ENCODE measurements at places on chromosomes 11 and 22.

DNA sequence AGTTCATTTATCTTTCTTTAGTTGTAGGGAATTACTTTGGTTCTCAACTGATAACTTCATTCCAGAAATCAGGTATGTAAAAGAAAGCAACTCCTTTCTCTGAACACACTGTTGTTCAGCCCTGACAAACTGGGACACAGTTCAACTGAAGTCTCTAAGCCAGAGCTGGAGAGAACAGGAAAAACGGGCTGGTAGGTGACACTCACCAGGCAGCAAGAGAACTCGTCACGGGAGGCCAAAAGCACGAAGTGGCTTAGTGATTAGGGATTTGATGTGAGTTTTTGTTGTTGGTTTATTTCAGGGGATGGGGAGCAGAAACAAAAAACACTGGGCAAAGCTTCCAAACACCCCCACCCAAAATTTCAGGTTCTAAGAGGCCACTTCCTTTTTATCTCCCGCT, 54.1 kb downstream of the MYH9 start:
- DNase-seq, result no peak

GRCh38 chr22:43298062-43298801, 44.9 kb downstream of the SCUBE1 start:
- no peak for DNase-seq

DNA sequence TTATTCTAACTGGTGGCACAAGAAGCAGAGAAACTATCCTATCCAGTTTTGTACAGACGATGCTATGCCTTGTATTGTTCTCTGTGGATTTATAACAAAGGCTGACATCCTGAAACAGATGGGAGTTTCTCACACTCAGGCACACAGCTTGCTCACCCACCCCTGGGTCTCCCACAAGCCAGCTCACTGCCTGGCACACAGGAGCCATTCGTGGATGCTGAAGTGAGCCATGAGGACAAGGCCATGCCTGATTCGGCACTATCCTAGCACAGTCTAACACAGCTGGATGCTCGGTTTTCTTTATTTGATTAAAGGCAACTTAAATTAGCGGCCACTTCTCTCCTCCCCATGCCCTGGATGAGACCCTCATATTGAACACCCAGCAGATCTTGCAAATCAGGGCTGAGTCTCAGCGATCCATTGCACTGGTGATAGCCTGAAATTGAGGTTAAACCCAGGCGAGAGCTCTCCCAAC, 25.7 kb upstream of the TMPRSS4 start:
- no peak for DNase-seq

- DNase-seq, result no peak
These were observed 127.9 kb upstream of the CSNK2A3 start for GRCh38 chr11:11480971-11481370.

DNA sequence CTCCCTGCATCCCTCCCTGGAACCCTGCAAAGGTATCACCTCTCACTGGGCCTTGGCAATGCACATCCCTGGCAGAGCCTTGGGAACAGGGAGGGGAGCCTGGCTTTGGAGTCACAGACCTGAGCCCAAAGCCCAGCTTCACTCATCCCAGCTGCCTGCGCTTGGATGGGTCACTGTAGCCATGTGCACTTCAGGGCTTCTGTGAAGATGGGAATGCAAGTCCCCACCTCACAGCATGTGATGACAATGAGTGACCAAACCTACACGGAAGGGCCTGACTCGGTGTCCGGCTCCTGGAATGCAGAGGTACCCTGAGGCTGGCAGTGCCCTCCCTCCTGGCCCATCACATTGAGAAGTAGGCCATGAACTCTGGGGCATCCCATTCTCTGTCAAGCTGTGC, 22.8 kb upstream of the BAIAP2L2 start:
- no peak for DNase-seq

GRCh38 chr22:17874231-17874905, 100.1 kb upstream of the BID start:
- DNase-seq, result no peak

DNA sequence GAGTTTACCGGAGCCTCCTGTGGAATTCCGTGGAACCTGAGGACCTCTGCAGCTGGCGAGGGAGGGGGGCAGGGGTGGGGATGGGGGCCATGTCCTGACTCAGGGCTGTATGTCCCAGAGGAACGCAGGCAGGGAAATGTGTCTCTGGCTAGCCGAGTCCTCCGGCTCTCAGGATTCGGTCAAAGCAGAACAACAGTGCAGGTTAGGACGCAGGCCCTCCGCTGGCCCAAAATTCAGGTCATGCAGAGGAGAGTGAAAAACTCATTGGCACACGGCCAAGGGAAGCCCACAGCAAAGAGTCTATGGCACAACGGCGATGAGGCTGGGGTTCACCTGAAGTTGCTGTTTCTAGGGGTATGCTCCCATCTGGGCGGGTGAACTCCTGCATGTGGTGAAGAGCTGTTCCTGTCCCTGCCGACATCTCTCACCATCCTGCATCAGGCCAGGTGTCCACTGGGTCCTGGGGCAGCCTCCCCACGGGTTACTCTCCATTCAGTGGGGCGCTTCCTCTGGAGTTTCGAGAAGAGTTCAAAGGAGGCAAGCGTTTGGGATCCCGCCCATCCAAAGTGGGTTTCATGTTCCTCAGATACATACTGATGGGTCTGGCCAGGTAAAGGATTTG, 1055.3 kb downstream of the BRD1 start:
- DNase-seq, result no peak

- no peak for DNase-seq
These were observed 204.4 kb downstream of the ADAMTS15 start for GRCh38 chr11:130652671-130653335.

GRCh38 chr11:50075856-50076255, 43.2 kb downstream of the OR4C45 start:
- no peak for DNase-seq

DNA sequence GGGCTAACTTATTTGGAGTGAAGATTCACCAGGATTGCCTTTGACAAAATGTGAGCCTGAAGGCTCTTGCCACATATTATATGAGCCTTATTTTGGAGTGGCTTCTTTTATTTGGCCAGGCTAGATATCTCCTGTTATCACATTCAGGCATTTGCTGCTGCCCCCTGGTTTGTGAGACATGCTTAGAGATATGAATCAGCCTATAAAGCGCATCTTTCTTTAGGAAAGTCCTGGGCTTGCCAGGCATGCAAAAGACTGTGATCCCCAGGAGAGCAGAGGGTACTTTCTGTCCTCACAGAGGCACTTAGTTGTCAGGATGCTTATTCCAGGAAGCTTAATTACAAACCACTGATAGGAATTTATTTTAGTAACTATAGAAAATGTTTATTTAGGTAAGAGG, 333.3 kb downstream of the FAT3 start:
- no peak for DNase-seq

- DNase-seq, result no peak
These were observed 59.7 kb downstream of the NARS2 start for GRCh38 chr11:78514922-78515502.

GRCh38 chr22:16987822-16988221, 20.2 kb downstream of the GAB4 start:
- no peak for DNase-seq

DNA sequence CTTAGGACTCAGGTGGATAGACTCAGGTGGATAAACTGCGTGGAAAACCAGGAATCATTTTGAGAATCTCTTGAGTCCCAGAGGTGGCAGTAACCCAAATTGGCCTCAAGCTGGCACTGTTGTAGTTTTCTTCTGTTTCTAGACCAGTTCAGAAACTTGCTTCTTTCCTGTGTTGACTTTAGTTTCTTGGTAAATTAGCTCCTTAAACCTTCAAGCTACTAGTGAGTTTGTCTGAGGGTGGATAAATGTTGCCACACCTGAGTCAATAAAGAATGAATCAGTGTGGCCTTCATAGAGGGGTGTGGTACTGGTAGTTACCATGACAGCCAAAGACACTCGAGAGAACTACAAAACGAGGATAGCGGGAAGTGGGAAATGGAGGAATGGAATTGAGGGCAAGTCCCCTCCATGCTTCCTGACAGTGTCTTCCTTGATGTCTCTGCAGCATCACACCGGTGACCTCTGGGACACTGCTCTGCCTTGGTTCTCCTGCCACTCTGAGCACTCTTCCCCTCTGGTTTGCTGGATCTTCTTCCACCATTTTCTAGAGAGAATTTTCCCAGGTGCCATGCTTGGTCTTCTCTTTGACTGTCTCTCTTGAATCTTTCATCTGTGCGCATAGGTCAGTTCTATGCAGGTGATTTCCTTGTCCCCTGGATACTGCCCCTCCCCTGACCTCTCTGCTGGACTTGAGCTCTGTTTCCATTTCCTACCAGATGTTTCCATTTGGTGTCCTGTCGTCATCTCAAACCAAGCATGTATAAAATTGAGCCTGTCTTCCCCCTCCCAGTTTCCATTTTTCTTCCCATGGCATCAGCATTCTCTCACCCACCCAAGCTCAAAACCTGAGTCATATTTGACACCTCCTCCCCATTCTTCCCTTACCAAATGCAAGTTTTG, 7.2 kb downstream of the POLD4 start:
- DNase-seq, result no peak

DNA sequence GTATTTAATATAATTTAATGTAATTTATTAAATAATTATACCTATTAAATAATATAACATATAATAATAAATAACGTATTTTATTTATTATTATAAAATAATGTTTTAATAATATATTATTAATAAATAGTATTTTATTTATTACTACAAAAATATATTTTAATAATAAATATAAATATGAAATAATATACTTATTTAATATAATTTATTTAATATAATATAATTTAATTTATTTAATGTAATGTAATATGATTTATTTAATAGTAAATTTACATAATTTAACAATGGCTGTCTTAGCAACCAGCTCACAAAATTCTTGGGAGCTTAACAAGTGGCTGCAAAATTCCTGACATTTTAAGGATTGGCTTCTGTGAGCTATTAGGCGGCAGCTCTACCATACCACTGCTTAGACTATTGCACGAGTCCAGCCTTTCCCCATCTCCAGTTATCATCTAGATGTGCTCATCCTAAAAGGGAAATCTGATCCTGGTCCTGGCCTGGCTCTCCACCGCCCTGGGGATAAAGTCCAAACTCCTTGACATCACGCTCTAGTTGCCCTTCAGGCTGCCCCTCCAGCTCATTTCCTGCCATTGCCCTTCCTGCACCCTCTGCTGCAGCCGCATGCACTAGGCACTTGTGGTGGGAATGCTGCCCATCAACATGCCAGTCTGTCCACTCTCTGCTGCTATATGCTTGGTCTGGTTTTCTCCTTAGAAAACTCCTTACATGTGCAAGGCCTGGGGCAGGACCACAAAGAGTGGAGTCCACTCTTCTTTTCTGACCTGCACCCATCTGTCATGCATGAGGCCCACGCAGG, 9.8 kb downstream of the MMP20 start:
- no peak for DNase-seq

- no peak for DNase-seq
These were observed 10.3 kb downstream of the KDM4E start for GRCh38 chr11:95035316-95035715.

- DNase-seq, result no peak
These were observed 45.9 kb downstream of the TBX1 start for GRCh38 chr22:19806213-19807160.

DNA sequence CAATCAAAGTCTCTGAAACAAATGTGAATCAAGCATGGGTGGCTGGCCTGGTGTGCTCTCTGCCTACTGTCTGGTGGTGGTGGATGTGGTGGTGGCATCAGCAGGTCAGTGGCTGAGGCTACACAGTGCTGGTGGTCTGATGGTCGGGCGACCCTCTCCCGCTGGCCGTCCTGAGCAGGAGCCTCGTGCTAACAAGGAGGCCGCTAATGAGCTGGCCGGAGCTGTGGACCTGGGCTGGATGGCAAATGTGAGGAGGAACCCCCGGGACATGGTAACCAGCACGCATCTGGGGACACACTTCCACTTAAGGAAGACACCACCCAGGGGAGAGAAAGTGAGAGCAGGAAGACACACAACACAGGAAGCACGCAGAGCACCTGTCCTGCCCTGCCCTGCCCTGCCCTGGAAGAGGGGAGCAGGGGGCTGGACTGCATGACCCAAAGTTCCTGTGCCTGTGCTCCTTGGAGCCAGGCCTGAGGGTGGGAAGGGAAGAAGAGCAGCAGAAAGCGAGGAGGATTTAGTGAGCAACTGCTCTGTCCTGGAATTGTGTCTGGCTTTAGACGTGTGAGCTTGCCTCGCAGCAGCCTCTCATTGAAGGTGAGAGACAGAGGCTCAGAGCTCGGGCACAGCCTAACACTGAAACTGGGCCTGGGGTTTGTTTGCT, 23.7 kb downstream of the SLC37A2 start:
- peak; percentile 22 for DNase-seq

- no peak for DNase-seq
These were observed 376.2 kb upstream of the LARGE1 start for GRCh38 chr22:34296461-34296860.

DNA sequence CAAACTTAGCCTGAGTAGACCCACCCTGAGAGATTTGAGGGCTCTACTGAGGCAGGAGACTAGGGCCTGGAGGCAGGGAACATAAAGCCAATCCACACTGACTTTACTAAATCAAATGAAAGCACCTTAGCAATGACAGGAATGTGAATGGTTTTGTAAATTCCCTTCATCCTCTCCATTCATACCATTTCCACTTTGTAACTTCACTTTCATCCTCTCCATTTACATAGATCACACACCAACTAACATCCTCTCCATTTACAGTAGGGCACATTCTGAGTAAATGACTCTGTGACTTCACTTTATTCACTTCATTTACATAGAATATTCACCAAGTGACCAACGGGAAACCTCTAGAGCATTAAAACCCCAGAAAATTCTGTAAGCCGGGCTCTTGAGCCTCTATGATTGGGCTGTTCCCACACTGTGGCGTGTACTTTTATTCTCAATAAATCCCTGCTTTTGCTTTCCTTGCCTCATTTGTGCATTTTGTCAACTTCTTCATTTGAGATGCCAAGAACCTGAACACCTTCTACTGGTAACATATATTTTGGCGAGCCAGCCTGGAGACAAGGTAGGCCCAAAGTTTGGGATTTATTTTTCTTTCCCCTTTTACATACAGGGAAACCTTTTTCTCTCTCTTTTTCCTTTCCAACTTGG, 82.9 kb downstream of the PIWIL4 start:
- no peak for DNase-seq

DNA sequence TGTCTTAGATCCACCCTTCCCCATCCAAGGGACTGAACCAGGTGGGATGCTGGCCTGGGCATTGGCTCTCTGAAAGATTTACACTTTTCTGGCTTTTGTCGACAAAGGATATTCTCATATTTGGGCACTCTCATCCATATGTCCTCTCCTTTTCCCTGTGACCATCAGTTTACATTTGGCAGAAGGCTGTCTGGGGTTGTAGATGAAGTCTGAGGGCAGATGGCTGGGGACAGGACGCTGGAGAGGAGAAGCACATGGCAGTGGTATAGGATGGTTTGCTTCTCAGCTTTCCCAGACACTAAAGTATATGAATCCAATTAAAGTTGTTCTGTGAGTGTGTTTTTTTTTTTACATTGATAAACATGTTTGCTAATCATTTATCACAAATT, 757.5 kb downstream of the NTM start:
- DNase-seq, result no peak

DNA sequence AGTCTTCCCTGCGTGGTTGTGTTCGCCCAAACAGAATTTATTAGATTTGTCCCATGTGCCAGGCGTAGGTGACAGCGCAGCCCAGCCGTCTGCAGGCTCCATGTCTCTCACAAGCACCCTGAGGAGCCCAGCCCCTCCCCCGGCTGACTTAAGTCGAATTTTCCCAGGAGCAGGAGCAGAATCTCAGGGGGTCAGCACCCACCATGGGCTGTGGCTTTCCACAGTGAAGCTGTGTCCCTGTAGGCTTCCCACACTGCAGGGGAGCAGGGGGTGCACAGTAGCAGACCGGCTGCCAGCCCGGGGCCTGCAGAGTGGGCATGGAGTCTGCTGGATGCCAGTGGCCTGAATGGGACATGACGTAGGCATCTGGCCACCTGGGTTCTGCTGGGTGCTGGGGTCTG, 16.0 kb downstream of the PARVG start:
- no peak for DNase-seq

Data from GM13976 (cell line).